Endothelial cell of umbilical vein (primary cell): ENCODE measurements at places on chromosomes 2 and 18. TPM values are rescaled to one million over a fixed set of nuclear protein-coding genes. Genes with fewer than 3 reads are reported as not detected.

DNA sequence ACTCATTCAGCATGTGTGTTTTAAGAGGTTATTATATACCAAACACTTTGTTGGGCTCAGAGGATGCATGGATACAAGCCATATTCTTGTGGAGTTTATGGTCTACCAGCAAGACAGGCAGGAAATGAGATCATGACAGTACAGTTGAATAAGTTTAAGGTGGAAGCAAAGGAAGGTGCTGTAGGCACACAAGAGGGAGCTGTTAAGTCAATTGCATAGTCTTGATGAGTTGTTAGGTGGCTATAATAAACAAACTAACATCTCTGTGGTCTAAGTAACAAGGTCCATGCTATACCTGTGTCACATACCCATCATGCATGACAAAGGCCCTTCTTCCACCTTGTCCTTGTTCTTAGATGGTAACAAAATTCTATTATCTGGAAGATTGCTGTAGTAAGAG is 538.3 kb downstream of the CNTNAP5 start:
- no peak for DNase-seq
- no peaks in the 10 kb centered on the region for H3K4me1 ChIP-seq
- no peaks in the 10 kb centered on the region for H3K36me3 ChIP-seq
- H3K27ac ChIP-seq = no peak overlapping the region
- no peaks in the 10 kb centered on the region for H3K27me3 ChIP-seq
- H3K4me3 ChIP-seq = no peak overlapping the region

- H3K4me1 ChIP-seq = no peaks in the 10 kb centered on the region
- no peaks in the 10 kb centered on the region for H3K36me3 ChIP-seq
- H3K27ac ChIP-seq = no peak overlapping the region
- no peaks in the 10 kb centered on the region for H3K27me3 ChIP-seq
- H3K4me3 ChIP-seq = no peak overlapping the region
These were observed 298.4 kb downstream of the NDUFA10 start for GRCh38 chr2:239726631-239727181.

DNA sequence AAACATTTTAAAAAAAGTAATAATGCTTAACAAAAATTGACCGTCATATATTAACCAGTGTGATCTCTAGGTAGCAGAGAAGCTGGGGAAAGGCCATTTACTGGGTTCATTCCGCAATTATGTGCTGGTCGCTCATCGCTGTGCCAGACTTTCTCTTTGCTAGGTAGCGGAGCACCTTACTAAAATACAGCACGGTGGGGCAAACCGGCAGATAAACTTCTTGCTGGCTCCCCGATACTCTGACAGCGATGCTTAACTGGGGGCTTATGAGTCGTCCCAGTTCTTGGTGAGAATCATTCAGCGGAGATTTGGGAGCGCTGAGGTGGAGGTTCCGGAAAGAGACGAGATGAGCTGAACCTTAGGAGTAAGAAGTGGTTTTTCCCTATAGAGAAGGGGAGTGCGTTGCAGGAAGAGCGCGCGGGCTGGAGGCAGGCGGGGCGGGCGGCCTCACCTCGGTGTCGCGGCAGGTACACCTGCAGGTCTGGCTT is 605 bp downstream of the C2orf68 start:
- DNase-seq = peak; percentile 31
- H3K27me3 ChIP-seq = no peaks in the 10 kb centered on the region

- no peaks in the 10 kb centered on the region for H3K36me3 ChIP-seq
- no peaks in the 10 kb centered on the region for H3K27me3 ChIP-seq
- no peak overlapping the region for H3K27ac ChIP-seq
- no peak overlapping the region for H3K4me3 ChIP-seq
- no peaks in the 10 kb centered on the region for H3K4me1 ChIP-seq
These were observed 12.6 kb downstream of the CRACDL start for GRCh38 chr2:98923244-98923940.

DNA sequence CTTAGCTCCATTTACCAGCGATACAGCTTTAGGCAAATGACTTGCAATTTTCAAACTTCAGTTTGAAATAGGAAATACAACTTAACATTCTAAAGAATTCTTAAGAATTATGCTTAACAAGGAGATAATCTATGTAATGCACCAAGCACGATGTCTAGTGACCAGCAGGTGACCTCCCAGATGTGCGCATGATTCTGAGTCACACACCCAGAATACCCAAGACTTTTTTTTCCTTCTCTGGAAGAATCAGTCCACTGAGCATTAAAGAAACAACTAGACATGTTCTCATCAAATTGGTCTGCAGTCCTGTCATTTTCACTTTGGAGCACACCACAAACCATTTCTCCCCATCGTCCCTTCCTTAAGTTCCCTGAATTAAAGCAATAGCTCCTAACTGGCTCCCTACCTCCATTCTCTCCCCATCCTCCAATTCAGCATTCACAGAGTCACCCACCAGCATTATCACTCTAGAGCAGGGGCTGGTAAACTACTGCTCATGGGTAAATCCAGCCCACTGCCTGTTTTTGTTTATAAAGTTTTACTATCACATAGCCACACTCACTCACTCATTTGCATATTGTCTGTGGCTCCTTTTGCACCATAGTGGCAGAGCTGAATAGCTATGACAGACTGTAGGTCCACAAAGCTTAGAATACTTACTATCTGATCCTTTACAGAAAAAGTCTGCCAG is 13.2 kb downstream of the EVA1A start:
- H3K4me3 ChIP-seq = no peak overlapping the region
- DNase-seq = peak; percentile 40
- peaks cover 12% of the 10 kb centered on the region for H3K4me1 ChIP-seq
- no peaks in the 10 kb centered on the region for H3K27me3 ChIP-seq

GRCh38 chr18:11322716-11323115 is 173.3 kb upstream of the PIEZO2 start:
- no peak for DNase-seq
- H3K4me1 ChIP-seq = no peaks in the 10 kb centered on the region
- no peak overlapping the region for H3K4me3 ChIP-seq

- H3K27me3 ChIP-seq = no peaks in the 10 kb centered on the region
- no peaks in the 10 kb centered on the region for H3K4me1 ChIP-seq
- H3K36me3 ChIP-seq = no peaks in the 10 kb centered on the region
- no peak overlapping the region for H3K4me3 ChIP-seq
- H3K27ac ChIP-seq = no peak overlapping the region
- DNase-seq = no peak
These were observed 279.1 kb downstream of the ZEB2 start for GRCh38 chr2:144240656-144241339.

DNA sequence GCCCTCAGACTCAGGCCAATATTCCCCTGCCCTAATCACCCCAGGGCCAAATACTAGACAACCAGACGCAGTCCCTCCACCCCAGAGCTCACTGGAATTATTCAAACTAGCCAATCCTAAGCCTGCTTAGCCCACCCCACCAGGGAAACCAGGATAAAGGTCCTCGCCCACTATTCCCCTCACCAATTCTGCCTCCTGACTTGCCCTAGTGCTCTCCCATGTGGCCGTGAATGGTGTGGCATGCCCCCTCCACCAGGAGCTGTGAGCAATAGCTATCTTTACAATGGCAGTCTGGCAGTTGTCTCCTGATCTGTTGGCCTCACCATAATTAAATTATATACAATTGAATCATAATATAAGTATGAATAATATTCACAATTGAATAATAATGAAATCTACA is 42.3 kb downstream of the FAM124B start:
- H3K4me3 ChIP-seq = no peak overlapping the region
- peaks cover 3% of the 10 kb centered on the region for H3K27me3 ChIP-seq
- DNase-seq = no peak
- no peaks in the 10 kb centered on the region for H3K4me1 ChIP-seq
- no peaks in the 10 kb centered on the region for H3K36me3 ChIP-seq
- no peak overlapping the region for H3K27ac ChIP-seq

DNA sequence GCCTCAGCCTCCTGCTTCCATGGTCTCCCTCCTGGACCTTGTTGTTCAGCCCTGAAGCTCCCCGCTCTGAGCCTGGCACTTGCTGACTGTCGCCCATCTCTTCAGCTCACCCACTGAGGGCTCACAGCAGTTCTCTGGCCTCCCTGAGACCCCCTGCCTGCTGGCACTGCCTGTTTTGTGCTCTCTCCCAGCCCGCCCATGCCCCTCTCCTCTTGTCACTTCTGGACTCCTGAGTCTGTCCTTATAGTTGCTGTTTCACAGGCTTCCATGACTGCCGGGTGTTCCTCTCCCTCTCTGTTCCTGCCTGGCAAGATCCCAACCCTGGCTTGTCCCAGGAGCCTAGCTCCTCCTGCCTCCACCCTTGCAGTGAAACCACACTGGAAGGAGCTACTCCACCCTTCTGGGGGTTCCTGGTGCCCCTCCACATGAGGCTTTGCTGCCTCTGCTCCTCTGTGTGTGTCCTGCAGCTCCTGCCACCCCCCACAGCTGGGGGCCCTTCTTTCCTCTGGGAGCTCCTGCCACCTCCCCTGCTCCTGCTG is 110.6 kb downstream of the CEP192 start:
- H3K4me1 ChIP-seq = no peaks in the 10 kb centered on the region
- H3K36me3 ChIP-seq = peaks cover 7% of the 10 kb centered on the region
- H3K27me3 ChIP-seq = no peaks in the 10 kb centered on the region
- no peak overlapping the region for H3K4me3 ChIP-seq
- DNase-seq = no peak

DNA sequence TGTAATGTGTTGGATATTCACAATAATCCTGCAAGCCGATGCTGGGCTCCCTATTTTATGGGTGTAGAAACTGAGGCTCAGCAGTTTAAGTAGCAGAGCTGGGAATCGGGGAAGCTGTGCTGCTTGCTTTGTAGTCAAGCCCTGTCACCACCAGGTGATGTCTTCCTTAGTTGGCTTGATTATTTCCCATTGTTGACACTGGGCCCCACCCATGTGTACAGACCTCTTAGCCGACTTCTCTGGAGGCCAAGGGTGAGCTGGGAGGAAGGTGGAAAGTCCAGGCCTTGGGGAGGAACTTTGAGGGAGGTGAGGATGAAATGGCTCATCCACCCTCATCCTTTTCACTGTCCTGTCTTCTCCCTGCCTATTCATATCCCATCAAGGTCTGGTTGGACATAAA is 60.0 kb downstream of the CAPN13 start:
- H3K4me1 ChIP-seq = no peaks in the 10 kb centered on the region
- no peaks in the 10 kb centered on the region for H3K27me3 ChIP-seq
- H3K36me3 ChIP-seq = no peaks in the 10 kb centered on the region
- H3K27ac ChIP-seq = no peak overlapping the region
- no peak for DNase-seq

DNA sequence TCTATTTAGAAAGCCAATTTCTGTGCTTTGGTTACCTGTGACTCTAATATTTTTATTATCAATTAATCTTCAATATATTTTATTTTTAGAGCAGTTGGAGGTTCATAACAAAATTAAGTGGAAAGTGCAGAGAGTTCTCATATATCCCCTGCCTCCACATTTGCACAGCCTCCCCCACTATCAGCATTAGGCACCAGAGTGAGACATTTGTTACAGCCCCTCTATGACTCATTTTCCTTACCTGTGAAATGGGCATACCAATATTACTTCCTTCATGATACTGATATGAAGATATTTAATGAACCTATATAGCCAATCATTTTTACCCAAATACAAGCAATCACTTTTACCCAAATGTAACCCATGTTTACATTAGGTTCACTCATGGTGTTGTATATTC is 34.0 kb upstream of the CYTIP start:
- H3K27ac ChIP-seq = no peak overlapping the region
- H3K4me1 ChIP-seq = no peaks in the 10 kb centered on the region

The CDK15 gene
- total RNA-seq = not detected in 2 replicates

The SNRNP27 gene
- total RNA-seq = 43.2 and 50.6 TPM in 2 replicates

The GALNT3 gene
- 0.82 and 0.85 TPM in 2 replicates for total RNA-seq

The TUBA3D gene
- total RNA-seq = not detected in 2 replicates

The DYNAP gene
- total RNA-seq = not detected in 2 replicates

The SLC16A14 gene
- 0.22 and 0.23 TPM in 2 replicates for total RNA-seq

The TLX2 gene
- total RNA-seq = not detected in 2 replicates

The ZSCAN30 gene
- 14.6 and 18.0 TPM in 2 replicates for total RNA-seq
